ENCODE measurements at places on chromosomes 4 and X.

- DNase-seq, result no peak
These were observed 856.3 kb downstream of the RPA4 start for GRCh38 chrX:97740044-97740443.

DNA sequence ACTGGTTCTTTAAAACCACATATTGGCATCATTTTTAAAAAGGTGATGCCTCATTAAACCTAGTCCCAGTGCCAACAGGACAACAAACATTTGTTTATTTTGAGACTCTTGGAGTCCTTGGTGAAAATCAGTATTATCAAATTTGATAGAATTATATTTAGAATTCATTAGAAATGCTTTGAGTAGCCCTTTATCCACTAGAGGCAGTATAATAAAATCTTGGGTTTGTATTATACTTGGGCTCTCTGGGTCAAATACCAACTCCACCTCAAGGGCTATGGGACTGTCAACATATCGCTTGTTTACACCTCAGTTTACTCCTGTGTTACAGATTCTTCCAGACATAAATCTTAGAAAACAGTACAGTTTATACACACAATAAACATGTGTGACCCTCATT lies 335.7 kb upstream of the FSTL5 start:
- peak; percentile 32 for DNase-seq

DNA sequence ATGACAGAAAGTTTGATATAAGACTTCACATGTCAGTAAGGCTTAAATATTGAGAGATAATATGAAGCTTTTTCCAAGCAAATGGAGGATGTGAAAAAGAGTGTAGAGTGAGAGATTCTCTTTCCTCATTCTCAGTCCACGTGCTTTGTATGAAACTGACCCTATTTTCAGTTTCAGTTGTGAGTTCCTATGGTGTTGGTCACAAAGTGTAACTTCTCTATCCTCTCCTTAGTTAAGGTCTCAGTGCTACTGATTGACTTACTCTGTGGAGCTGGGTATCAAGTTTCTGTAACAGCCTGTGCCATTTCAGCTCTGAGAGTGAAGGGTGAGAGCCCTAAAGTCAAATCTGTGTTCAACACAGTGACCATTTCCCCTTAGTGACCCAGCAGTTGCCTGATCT lies 277.2 kb downstream of the EPHA5 start:
- DNase-seq, result no peak

DNA sequence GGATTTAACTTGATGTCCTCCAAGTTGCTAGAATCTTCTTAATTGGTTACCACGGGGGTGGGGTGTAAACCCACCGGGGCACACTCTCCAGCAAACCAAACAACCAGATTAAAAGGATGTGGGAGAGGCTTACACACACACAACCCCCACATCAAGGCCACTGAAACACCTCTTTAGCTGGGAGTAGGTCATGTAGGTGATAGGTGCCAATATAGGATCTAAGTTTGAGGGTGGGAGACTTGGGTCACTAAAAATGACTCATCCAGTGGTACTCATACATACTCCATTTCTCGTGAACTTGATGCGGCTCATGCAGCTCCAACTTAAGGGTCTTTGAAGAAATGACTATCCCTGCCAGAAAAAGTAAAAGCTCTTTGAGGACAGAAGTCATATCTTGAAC lies 20.5 kb upstream of the CD40LG start:
- no peak for DNase-seq

DNA sequence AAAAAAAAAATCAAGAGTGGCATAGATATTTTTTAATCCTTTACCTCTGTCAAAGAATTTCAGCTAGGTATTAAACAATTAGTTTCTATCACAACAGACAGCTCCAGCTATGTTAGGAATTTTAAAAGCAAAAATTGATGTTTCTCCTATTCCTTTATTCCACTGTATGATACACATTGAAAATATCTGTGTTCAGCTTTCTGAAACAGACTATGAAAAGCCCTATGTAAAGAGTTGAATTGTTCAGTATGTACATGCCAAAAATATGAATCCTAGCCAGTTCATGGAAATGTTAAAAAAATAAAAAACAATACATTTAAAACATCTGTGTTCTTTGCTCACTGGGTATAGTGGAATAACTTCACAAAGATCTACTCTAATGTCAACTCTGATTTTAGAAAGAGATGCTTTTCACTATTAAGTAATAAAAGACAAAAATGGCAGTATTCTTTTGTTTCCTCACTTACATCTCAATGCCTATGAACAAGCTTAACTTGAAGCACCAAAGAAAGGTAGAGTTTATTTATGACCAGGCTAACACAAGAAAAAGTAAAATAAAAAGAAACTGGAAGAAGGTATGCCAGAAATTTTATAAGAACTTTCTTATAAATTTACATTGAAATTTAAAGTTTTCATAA lies 32.1 kb downstream of the FBXW7 start:
- no peak for DNase-seq

DNA sequence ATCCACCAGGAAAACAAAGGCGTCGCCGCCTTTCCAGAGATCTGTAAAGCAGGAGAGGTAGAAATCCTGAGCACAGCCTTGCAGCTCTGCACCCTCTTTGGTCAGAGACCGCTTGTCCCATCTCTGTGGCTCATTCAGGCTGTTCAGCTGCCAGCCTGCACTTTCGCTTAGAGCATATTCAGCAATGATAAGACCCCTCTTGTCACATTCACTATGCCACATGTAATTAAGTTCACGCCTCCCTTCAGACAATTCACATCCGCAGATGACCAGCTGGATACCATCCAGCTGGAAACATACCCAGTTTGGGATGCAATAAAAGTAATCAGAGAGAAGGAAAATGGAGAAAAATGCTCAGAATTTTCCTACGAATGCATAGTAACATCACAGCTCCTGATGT lies 335.4 kb downstream of the UNC5C start:
- no peak for DNase-seq

GRCh38 chrX:1031521-1032430 lies 180.7 kb downstream of the CRLF2 start:
- no peak for DNase-seq

DNA sequence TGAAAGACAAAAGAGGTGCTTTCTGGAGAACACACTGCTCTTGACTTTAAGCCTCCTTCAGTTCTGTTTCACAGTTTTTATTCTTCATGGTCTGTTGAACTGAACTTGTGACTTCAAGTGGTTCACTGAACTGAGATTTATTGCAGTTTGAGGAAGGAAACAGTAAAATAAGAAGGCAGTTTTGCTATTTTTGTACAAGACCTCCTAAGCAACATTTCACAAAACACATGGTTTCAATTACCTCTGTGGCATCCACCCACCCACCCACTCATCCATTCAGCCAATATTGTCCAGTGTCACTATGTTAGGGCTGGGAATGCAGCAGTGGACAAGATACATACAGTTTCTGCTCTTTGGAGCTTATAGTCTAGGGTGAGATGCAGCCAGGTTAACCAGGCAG lies 131.3 kb downstream of the IL1RAPL2 start:
- no peak for DNase-seq

GRCh38 chrX:13177921-13178566 lies 133.6 kb upstream of the FAM9C start:
- DNase-seq, result no peak

DNA sequence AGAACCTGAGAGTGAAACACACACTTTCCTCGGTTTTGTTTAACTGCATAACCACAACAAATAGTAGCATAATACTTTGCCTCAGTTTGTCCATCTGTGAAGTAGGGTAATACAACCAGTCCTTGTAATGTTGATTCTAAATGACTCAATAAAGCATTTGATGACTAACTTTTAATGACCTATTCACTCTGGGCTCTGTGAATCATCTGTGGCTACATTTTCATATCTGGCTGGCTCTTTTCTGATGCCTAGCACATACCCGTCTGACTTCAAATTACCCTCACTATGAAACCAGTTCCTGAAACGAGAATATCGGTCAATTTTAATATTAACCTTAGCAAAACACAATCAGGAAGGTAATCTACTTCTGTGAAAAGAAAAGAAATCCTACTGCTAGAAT lies 151.0 kb downstream of the SH2D1A start:
- DNase-seq, result no peak

GRCh38 chr4:7714738-7715137 lies 224.9 kb downstream of the AFAP1 start:
- DNase-seq, result no peak

- no peak for DNase-seq
These were observed 17.0 kb downstream of the ASIC5 start for GRCh38 chr4:155849042-155849441.

GRCh38 chrX:48474581-48474980 lies 1.4 kb upstream of the FTSJ1 start:
- DNase-seq, result no peak

- DNase-seq, result no peak
These were observed 366.1 kb upstream of the MAGEB16 start for GRCh38 chrX:35432056-35432455.

DNA sequence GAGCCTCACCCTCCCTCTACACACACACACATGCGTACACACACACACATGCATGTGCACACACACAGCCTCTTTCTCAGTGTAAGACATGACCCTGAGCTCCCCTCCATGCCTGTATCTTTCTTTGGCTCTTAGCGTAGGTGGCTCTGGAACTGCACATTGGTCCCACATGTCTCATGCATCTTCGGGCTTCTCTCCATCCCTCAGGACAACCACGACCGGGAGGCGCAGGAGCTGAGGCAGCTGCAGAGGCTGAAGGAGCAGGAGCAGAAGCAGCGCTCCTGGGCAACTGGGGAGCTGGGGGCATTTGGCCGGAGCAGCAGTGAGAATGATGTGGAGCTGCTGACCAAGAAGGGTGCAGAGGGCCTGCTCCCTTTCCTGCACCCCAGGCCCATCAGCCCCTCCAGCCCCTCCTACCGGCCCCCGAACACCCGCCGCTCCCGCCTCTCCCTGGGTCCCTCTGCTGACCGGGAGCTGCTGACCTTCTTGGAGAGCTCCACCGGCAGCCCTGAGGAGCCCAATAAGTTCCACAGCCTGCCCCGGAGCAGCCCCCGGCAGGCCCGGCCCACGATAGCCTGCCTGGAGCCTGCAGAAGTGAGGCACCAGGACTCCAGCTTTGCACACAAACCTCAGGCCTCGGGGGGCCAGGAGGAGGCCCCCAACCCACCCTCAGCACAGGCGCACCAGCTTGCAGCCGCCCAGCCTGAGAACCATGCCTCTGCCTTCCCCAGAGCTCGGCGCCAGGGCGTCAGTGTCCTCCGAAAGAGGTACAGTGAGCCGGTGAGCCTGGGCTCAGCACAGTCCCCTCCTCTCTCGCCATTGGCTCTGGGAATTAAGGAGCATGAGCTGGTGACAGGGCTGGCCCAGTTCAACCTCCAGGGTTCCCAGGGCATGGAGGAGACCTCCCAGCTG lies 38.6 kb downstream of the FHDC1 start:
- no peak for DNase-seq

GRCh38 chrX:121802881-121803412 lies 755.5 kb downstream of the GLUD2 start:
- no peak for DNase-seq

DNA sequence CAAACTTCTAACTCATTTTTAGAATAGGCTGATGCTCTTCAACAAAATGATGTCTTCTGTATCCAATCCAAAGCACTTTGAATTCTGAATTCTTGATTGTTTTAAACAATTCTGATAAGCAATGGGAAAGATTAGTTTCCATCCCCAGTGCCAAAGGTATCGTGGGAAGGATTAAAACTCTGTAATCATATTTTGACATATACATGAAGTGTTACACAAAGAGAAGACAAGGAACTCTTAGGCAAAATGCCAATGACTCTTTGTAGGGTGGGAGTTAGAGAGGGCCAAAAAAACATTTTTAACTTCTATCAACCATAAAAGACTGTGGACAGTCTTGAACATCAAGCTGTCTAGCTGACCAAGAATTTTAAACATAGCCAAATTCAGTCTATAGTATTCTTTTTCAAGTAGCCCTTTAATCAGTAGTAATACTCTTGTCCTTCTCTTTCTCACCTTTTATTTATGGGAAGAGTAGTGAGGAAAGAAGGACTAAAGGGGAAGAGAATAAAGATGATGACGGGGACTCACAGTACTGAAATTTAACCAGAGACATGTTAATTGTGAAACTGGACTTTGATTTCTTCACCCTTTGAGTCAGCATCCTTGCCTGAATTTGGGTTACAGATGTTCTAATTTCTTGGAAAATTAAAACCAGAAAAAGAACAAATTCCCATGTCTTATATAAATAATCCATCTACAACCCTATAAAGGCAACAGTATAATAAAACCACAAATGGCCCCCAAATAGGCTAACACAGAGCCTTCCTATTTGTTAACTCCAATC lies 51.8 kb upstream of the VEGFD start:
- DNase-seq, result no peak

- no peak for DNase-seq
These were observed 950.9 kb upstream of the NDST4 start for GRCh38 chr4:116064331-116064730.

- no peak for DNase-seq
These were observed 65.2 kb downstream of the PHOX2B start for GRCh38 chr4:41683326-41683725.

- no peak for DNase-seq
These were observed 61.7 kb upstream of the HDAC8 start for GRCh38 chrX:72634331-72634730.

- no peak for DNase-seq
These were observed 82.9 kb downstream of the EFHC2 start for GRCh38 chrX:44260609-44261008.

GRCh38 chrX:85419293-85419692 lies 39.8 kb upstream of the POF1B start:
- DNase-seq, result no peak

- no peak for DNase-seq
These were observed 318.0 kb upstream of the HS3ST1 start for GRCh38 chr4:11746734-11747133.

DNA sequence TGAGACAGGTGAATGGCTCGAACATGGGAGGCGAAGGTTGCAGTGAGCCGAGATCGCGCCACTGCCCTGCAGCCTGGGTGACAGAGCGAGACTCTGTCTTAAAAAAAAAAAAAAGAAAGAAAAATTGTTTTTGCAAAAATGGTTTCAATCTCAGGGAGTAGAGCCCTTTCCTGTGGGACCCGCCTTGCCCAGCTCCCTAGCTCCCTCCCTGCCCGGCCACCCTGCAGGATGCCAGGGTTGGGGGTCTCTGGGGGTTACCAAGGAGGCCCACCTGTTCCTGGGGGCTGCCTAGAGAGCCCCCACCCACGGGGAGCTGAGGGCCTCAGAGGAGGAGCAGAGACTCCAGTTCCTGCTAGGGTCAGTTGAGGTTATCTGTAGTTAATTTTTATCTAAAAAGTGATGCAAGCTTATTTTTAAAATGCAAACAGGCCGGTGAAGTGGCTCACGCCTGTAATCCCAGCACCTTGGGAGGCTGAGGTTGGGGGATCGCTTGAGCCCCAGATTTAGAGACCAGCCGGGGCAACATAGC lies 18.7 kb upstream of the PLCXD1 start:
- no peak for DNase-seq

DNA sequence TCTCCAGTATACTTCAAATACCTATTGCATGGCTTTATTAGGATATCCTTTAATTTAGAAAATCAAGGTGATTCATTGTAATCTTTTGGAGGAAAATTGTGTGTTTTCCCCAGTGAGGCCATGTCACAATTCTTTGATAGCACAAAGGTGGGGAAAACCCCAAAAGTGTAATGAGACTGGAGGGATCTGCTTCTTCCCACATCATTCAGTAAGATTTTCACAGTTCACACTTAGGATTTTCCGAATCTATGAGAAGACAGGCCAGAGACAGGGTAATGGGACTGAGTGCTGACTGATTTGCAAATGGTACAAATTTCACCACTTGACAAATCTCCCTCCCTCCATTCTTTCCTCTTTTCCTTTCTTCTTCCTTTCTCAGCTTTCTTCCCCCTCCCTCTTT lies 181.1 kb downstream of the MGST2 start:
- DNase-seq, result no peak

GRCh38 chr4:99875071-99875470 lies 19.2 kb downstream of the LAMTOR3 start:
- DNase-seq, result no peak

Measured in iPS-NIHi11 (cell line).